Mesendoderm (in vitro differentiated cells): ENCODE measurements at places on chromosomes 13 and 19.

GRCh38 chr19:17116996-17117702 is 41.6 kb downstream of the MYO9B start:
- DNase-seq, result no peak
- H3K4me3 ChIP-seq, result no peak overlapping the region
- no peaks in the 10 kb centered on the region for H3K36me3 ChIP-seq
- H3K4me1 ChIP-seq, result peaks cover 5% of the 10 kb centered on the region
- no peaks in the 10 kb centered on the region for H3K27me3 ChIP-seq

GRCh38 chr19:7067716-7068115 is 1.8 kb upstream of the ZNF557 start:
- H3K27me3 ChIP-seq, result no peaks in the 10 kb centered on the region
- no peak overlapping the region for H3K4me3 ChIP-seq
- no peak overlapping the region for H3K27ac ChIP-seq
- no peaks in the 10 kb centered on the region for H3K4me1 ChIP-seq
- DNase-seq, result no peak
- peaks cover 2% of the 10 kb centered on the region for H3K36me3 ChIP-seq

- no peak overlapping the region for H3K4me3 ChIP-seq
- no peaks in the 10 kb centered on the region for H3K27me3 ChIP-seq
- no peaks in the 10 kb centered on the region for H3K4me1 ChIP-seq
- DNase-seq, result no peak
- no peaks in the 10 kb centered on the region for H3K36me3 ChIP-seq
- no peak overlapping the region for H3K27ac ChIP-seq
Observed at GRCh38 chr13:95708391-95708774, 31.4 kb downstream of the DNAJC3 start.

- no peak for DNase-seq
- H3K36me3 ChIP-seq, result no peaks in the 10 kb centered on the region
- H3K27me3 ChIP-seq, result no peaks in the 10 kb centered on the region
- H3K4me3 ChIP-seq, result no peak overlapping the region
Observed at GRCh38 chr13:29897102-29897501, 46.7 kb upstream of the UBL3 start.

DNA sequence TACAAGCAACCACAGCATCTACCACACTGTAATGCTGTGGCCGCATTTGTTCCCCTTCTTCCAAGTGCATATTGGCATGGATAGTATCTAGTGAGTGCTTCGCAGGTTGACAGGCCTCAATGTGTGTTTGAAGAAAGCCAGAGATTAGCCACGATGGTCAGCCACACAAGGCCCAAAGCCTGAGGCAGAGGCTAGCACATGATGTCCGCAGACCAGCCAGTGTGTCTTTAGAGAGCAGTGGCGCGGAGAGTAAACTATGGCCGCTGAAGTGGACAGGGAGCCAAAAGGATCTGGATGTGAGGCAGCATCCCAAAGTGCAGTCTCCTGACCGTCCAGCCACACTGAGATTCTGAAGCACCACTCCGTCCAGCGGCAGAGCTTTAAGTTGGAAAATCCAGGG is 36.0 kb downstream of the BRD4 start:
- no peak for DNase-seq
- no peak overlapping the region for H3K27ac ChIP-seq
- H3K4me1 ChIP-seq, result peaks cover 16% of the 10 kb centered on the region
- H3K27me3 ChIP-seq, result no peaks in the 10 kb centered on the region
- no peak overlapping the region for H3K4me3 ChIP-seq

GRCh38 chr19:18432275-18433014 is 5.5 kb downstream of the ISYNA1 start:
- H3K36me3 ChIP-seq, result peaks cover 4% of the 10 kb centered on the region

- H3K27ac ChIP-seq, result no peak overlapping the region
- no peaks in the 10 kb centered on the region for H3K4me1 ChIP-seq
- no peak overlapping the region for H3K4me3 ChIP-seq
- DNase-seq, result no peak
Observed at GRCh38 chr19:15181394-15181793, 19.4 kb downstream of the NOTCH3 start.

- no peaks in the 10 kb centered on the region for H3K4me1 ChIP-seq
- H3K4me3 ChIP-seq, result no peak overlapping the region
- DNase-seq, result no peak
- H3K36me3 ChIP-seq, result peaks cover 3% of the 10 kb centered on the region
- H3K27ac ChIP-seq, result no peak overlapping the region
Observed at GRCh38 chr19:42333975-42334696, 8.7 kb downstream of the MEGF8 start.

GRCh38 chr19:50500060-50500752 is 10.8 kb downstream of the JOSD2 start:
- H3K27me3 ChIP-seq, result no peaks in the 10 kb centered on the region
- H3K36me3 ChIP-seq, result no peaks in the 10 kb centered on the region
- DNase-seq, result peak; percentile 61
- H3K4me3 ChIP-seq, result no peak overlapping the region

DNA sequence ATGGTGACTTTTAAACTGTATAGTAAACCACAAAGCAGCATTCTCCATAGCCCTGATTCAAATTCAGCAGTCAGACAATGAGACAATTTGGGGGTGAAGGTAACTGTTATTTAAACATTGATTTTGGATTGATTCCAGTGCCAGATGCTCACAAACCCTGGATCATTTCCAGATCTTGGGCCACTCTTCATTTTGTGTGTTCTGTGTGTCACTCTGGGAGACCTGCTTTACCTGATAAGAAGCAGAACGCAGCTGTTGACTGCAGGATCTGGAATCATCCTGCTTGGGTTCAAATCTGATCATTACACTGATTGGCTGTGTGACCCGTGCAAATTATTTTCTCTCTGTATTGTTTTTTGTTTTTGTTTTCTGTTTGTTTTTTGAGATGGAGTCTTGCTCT is 4.0 kb upstream of the PCDH8 start:
- DNase-seq, result no peak
- H3K4me1 ChIP-seq, result peaks cover 10% of the 10 kb centered on the region
- H3K27ac ChIP-seq, result no peak overlapping the region

- no peaks in the 10 kb centered on the region for H3K27me3 ChIP-seq
- no peaks in the 10 kb centered on the region for H3K36me3 ChIP-seq
- no peak overlapping the region for H3K27ac ChIP-seq
- H3K4me1 ChIP-seq, result no peaks in the 10 kb centered on the region
- H3K4me3 ChIP-seq, result no peak overlapping the region
- DNase-seq, result no peak
Observed at GRCh38 chr13:61036715-61037114, 378.9 kb downstream of the PCDH20 start.
